Stimulated activated CD4-positive, alpha-beta T cell treated with anti-CD3 and anti-CD28 coated beads, Interleukin-4, amount 100 ng/mL, for 24 hours (primary cell): ENCODE measurements at places on chromosomes 5 and 9.

DNA sequence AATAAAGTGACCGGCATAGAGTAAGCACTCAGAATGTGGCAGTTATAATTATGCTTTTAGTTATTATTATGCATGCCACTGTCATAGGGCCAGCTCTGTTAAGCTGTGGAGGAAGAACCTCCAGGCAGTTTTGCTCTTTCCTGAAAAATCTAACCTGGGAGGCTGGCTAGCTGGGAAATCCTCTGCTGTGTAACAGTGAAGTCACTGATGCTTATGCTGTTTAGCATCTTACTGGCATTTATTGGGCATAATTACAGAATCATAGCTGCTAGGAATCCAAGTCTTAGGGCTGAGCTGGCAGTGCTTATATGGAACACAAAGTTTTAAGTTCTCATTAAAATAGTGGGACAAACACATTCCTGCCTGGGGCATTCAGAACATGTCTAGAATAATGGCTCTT, 5.5 kb upstream of the GSN start:
- no peak for DNase-seq

DNA sequence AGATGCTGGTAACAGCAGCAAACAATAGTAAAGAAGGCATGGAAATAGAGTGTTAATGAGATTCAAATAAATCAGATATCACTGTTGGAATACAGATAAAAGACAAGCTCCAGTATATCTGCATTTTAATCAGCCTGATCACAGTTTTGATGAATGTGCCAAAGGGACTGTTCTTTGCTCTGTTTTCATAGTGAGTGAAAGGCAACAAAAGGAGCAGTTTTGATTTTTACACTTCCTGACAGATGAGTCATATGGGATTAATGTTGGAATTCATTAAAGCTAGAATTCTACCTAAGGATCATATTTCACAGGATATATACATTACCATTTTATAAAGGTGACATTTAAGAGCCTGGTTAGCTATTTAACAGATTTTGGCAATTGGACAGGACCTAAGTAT, 743.3 kb upstream of the PTPRD start:
- DNase-seq, result no peak

- DNase-seq, result no peak
Measured at GRCh38 chr9:98602839-98603500, 105.8 kb downstream of the GABBR2 start.

DNA sequence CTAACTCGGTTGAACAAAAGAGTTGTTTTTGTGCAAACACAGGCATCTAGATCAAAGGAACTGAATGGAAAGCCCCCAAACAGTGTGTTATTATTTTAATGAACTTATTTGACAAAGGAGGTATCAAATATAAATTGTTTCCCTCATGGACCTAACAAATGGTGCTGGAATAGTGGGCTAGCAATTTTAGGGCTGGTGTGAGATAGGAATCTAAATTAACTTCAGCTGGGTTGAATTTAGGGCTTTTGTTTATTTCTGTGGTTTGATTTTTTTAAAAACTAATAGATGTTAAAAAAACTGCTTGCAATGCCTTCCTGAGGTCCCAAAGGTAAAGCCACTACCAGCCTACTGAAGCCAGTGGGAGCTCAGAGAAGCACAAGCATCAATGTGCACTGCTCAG, 42.1 kb downstream of the TTC39B start:
- DNase-seq, result no peak

GRCh38 chr5:142749321-142749720, 20.9 kb upstream of the ARHGAP26 start:
- DNase-seq, result peak; percentile 7

DNA sequence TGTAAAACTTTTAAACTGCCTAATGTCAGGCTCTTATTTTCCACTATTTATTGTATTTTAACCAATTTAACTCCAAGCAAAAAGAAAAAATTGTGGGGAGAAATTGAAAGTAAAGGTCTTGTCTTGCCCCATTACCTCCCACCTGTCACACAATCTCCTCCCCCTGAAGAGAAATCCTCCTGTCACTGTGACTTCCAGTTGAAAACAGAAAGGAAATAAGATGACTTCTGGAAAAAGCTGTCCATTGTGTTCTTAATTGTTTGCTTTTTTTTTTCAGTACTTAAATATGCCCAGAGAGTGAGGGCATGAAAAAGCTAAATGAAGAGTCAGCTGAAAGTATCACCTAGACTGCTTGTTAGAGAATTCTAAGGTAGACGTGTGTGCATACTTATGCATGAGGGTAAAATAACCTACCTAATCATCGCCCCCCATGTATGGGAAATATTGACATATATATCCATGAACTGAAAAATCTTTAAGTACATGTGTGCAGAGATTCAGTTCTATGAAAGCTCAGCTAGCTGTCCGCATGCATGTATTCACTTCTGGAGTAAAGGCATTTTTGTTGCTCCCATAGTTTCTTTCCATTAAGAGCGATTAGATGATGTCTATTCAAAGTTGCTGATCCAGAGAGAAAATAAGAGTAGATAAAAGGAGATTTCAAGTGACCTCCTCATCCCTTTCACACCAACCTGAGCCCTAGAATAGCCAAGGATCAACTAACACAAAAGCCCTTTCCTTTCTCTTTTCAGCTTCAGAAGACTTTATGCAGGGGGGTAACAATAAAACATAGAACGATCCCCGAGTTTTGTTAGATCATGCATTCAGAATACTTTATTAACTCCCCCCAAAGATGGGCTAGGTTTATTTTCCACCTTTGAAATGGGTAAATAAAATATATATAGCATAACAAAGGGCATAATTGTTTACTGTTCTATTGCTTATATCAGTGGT, 5.3 kb downstream of the NR2F1-AS1 start:
- DNase-seq, result no peak

DNA sequence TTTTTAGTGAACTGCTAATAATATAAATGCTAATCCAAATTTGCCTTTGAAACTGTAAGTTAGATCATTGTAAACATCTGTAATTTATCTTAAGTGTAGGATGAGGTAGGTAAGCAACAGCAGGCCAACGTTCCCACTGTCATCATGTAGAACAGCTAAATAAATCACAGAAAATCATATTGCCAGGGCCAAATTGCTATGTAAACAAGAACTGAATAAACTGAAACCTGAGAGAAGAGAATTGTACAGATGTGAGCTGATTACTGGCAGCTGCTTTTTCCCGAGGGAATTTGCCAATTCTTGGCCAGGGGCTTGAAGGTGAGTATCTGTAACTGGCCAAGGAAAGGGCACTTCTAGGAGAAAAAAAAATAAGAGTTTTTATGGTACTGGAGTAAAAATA, 97.6 kb downstream of the CDH10 start:
- no peak for DNase-seq

- DNase-seq, result peak; percentile 4
Measured at GRCh38 chr5:132090107-132090506, 16.5 kb downstream of the CSF2 start.

- no peak for DNase-seq
Measured at GRCh38 chr5:158922816-158923215, 176.9 kb downstream of the EBF1 start.

GRCh38 chr9:137502008-137502911, 43.1 kb upstream of the NSMF start:
- DNase-seq, result no peak

GRCh38 chr5:26492906-26493459, 545.4 kb downstream of the CDH9 start:
- no peak for DNase-seq

GRCh38 chr5:30040488-30041118, 1152.9 kb upstream of the CDH6 start:
- DNase-seq, result no peak

- no peak for DNase-seq
Measured at GRCh38 chr9:82105729-82106128, 117.2 kb downstream of the SPATA31D1 start.

- no peak for DNase-seq
Measured at GRCh38 chr5:127805448-127805847, 102.3 kb downstream of the CCDC192 start.

DNA sequence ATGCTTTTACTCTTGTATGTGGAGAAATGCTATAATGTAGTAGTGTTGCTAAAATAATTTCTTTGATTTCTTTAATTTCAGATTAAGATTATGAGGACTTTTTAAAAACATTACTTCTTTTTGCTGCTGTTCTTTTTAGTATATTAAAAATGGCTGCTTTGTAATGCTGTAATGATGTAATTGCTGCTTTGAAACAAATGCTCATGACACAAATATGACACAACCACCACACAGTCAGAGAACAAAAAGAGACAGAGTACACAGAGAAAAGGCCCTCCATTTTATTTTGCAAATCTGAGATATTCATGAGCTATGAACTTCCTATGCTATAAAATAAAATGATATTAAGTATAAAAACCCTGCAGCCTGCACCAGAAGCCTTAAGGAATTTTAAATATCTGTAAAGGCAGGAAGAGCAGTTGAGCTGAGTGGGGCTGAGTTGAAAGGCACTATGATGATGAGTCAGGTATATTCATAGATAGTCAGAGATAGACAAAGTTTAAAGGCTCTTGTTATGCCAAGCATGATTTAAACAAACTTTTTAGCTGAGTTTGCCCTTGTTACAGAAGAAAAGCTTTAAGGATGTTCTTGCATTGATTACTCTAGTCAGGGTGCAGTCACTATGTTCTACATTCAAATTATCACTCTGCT, 5.1 kb upstream of the POU5F2 start:
- DNase-seq, result no peak

- no peak for DNase-seq
Measured at GRCh38 chr9:100394032-100394695, 32.8 kb upstream of the MSANTD3 start.

DNA sequence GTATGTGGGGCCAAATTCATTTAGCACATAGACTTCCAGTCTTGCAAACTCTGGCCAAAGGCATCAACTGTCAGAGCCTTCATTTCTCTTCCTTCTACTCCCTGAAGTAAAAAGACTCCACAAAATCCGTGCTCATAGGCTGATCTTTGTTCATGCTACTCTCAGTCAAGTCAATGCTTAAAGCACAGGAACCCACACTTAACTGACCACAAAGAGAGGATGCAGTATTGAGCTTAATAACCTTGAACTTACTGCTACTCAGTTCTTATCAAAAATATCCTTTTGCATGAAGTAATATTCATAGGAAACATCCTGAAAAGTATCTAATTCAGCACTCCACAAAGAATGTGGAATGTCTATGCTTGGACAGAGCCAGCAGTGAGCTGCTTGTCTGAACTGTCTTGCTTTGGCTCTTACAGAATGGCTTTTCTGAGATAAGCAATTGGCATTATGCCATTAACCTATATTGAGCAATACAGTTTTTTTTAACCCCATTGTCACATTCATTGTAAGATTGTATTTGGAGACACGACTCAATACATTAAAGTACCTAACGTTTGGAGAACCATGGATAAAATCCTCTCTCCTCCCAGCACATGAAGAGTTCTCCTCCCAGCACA, 21.7 kb downstream of the LPAR1 start:
- DNase-seq, result no peak
